MCF 10A (cell line): ENCODE measurements at places on chromosomes 12 and 14. TPM values are rescaled to one million over a fixed set of nuclear protein-coding genes. Genes with fewer than 3 reads are reported as not detected.

SIX1 gene
- total RNA-seq: 0.29 and 0.33 TPM in 2 replicates

- no peak for DNase-seq
These were observed 5.9 kb upstream of the VCPKMT start for GRCh38 chr14:50122291-50122690.

MFAP5 gene
- total RNA-seq: 0.64 and 1.6 TPM in 2 replicates

- no peak for DNase-seq
These were observed 191.3 kb downstream of the ANO6 start for GRCh38 chr12:45406988-45407850.

LPAR5 gene
- 2.5 and 2.7 TPM in 2 replicates for total RNA-seq

DNA sequence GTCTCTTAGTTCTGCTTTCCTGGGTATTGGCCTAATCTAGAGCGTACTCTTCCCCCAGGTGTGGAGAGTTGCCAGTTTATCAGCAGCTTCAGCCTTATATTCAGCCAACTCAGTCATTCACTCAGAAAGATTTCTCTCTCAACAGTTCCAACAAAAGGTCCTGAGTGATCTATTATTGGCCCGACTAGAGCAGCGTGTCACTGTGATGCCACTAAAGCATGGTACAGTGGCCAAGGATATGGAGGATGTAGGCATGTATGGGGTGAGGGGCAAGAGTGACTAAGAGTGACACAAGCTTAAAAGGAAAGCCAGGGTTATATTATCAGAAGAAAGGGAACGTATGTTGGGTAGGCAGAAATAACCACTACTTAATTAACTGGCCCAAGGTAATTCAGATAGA, 4.8 kb downstream of the NOPCHAP1 start:
- DNase-seq: no peak

- DNase-seq: no peak
These were observed 151.8 kb upstream of the GARIN6 start for GRCh38 chr12:99495799-99496198.
